Thyroid gland (tissue), 4 donors: ENCODE measurements at places on chromosomes 13 and 19.

- DNase-seq, result no peak
Measured at GRCh38 chr19:10271543-10272086, 695 bp downstream of the ICAM1 start.

DNA sequence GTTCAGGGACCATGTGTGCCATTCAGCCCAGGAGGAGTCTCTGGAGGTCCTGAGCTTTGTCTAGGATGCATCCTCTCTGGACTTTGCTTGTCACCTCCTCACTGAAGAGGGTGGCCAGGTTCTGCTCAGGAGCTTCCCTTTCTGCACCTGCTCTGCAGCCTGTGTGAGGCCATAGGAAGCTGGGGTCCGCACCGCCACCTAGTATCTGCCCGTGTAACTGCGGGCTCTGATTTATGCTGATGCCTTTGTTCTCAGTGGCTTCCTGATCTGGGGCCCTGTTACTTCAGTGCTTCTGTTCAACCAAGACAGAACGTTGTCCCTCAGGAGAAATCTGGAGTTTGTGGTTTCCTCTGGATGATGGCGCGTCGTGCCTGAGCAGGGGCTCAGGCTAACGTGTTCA, 15.5 kb downstream of the ZNF610 start:
- peak; percentile 4 for DNase-seq

DNA sequence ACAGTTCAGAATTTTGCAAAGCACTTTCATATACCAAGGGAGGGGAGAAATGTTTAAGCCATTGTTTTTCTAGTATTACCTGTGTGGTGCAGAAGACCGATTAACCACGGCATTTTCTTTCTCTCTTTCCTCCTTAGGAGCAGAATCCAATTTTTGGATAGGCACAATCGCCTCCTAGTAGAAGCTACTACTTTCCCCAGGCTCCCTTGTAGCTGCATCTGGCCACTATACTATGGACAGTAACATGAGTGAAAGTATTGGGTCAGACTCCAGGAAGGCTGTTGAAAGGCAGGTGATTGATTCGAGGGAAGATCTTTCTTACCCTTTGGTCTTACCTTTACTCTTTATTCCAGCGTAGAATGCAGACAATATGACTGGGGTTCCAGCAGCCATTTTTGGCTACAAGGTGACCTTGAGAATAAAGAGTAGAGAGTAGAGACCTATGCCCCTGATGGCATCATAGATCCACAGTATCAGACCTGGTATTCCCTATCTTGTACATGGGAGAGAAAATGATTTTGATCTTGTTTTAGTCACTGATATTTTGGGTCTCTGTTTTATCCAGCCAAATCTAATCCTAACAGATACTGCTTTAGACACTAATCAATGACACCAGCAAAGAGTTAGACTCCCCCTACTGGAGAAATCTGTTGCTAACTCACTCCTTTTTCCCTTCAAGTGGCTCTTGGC, 77.0 kb downstream of the LRRC63 start:
- no peak for DNase-seq

DNA sequence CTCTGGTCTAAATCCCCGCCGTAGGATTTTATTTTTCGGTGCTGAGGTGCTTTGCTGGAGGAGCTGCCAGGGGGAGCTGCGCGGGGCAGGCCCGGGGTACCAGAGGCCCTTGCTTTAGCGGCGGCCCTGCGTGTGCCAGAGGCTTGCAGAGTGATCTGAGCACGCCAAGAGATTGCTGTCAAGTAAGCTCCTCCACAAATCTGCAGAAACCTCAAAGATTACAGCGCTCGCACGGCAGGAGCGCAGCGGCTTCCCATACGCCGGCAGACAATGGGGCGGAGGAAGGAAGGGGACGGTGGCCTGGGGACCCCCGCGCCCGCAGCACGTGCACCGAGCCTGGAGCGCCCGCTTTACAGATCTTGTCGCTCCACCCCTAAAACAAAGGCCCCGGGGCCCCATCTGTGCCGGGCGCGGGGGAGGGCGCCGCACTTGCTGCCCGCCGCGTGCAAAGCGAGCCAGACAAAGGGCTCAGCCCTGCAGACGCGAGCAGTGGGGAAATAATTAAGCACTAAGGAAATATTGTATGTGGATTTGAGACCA, 9.1 kb upstream of the C19orf12 start:
- no peak for DNase-seq

GRCh38 chr13:91482427-91482826, 84.0 kb downstream of the GPC5 start:
- no peak for DNase-seq

DNA sequence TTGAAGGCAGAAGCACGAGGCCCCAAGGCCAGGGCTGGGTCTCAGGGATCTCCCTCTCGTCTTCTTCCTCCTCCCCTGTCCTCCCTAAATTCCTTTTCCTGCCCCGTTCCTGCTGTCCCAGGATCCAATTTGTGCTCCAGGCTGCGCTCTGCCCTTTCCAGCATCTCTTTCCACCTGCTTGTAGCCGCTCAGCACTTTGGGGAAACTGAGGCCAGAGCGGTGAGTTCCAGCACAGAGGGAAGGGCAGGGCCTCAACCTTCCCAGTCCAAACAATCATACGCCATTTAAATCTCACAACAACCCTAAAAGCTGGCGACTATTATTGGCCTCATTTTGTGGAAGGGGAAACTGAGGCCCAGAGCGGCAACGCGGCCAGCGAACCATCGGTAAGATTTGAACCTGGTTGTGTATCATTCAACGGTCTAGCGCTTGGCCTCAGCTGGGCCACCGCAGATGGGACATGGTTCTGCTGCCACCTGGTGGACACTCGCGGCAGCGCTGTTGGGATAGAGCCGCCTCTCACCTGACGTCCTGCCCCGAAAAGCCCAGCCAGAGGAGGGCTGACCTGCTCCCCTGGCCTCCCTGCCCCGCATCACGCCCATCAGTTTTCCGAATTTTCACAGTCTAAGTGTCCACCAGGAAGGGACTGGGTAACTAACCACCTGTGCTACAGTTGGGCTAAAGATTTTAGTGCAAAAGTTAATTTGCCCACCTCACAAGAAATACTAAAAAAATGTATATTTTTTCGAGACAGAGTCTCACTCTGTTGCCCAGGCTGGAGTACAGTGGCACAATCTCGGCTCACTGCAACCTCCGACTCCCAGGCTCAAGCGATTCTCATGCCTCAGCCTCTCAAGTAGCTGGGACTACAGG, 4.2 kb upstream of the RPL18A start:
- peak; percentile 85 for DNase-seq

- no peak for DNase-seq
Measured at GRCh38 chr13:97933776-97934175, 19.7 kb upstream of the IPO5 start.

DNA sequence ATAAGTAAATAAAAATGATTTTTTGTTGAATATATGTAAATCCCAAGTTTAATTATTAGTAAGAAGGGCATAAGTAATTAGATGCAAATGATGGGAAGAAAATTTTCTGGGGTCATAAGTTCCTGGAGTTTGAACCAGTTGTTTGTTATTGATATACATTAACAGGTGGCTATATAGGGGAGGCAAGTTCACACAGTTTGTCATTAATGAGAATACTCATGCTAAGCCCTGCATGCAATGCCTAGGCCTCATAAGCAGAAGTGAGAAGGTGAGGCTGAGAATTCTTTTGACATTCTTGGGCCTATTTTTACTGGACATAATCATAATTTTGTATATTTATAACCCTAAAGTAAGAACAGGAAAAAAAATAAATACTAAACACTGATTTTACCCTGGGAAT, 1210.7 kb upstream of the PCDH9 start:
- no peak for DNase-seq

DNA sequence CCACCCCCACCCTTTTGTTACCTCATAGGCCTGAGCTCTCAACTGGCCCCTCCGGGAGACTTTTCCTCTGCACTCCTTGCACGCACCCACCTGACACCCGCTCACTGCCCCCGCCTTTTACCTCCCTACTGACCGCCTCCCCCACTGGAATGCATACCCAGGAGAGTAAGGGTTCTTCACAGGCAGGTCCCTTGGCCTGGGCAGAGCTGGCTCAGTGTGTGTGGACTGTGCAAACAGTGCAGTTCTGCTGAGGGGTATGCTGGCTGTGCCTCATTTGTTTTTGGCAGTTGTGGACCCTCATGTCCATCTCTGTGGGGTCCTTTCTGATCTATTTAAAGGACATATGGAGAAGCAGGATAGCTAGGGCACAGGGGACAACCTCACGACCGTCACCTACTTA, 5.0 kb downstream of the ZSCAN18 start:
- no peak for DNase-seq

DNA sequence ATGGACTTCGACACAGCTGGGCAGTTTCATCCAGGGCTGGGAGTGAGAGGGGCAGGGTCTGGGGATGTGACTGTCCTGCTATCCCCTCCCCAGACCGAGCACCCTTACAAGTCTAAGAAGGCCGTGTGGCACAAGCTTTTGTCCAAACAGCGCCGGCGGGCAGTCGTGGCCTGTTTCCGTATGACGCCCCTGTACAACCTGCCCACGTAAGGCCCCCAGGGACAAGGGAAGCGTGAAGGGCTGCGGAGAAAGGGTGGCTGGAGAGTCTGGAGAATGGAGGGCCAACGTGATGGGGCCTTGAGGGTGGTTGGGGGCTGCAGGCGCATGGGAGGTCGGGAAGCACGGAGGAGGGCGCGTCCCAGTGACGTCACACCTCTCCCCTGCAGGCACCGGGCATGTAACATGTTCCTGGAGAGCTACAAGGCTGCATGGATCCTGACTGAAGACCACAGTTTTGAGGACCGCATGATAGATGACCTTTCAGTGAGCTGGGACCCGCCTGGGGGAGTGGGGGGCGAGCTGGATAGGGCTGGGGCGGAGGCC, 89.5 kb downstream of the MAP4K1 start:
- no peak for DNase-seq

GRCh38 chr13:30396434-30397075, 25.7 kb upstream of the UBE2L5 start:
- no peak for DNase-seq

DNA sequence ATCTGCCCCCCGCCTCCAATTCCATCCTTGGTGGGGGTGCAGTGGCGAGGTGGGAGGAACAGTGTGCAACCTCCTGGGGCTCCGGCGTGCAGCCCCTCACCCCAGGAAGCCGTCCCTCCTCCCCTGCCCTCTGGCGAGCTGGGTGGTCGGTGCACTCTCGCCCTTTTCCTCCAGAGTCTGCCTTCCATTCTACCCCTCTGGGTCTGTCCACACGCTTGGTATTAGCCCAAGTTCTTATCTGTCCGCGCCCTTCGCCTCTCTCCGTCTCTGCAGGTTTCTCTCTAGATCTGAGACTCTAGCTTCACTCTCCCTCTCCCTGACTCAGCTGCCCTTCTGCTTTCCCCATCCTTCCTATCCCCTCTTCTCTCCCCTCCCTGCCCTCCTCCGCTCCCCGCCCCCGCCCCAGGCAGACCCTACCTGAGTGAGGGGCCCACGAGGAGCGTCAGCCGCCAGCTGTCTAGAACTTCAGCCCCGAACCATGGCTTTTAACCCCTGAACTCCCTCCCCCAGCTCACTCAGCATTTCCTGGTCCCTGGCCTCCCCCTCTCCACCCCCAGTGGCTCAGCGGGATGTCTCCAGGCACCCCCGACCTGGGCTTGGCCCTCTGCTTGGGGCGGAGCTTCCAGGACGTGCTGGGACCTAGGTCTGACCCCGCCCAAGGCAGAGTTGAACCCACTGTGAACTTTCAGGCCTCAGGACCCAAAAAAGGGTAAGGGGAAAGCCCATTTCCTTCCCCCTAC, 499 bp upstream of the KLK13 start:
- no peak for DNase-seq

DNA sequence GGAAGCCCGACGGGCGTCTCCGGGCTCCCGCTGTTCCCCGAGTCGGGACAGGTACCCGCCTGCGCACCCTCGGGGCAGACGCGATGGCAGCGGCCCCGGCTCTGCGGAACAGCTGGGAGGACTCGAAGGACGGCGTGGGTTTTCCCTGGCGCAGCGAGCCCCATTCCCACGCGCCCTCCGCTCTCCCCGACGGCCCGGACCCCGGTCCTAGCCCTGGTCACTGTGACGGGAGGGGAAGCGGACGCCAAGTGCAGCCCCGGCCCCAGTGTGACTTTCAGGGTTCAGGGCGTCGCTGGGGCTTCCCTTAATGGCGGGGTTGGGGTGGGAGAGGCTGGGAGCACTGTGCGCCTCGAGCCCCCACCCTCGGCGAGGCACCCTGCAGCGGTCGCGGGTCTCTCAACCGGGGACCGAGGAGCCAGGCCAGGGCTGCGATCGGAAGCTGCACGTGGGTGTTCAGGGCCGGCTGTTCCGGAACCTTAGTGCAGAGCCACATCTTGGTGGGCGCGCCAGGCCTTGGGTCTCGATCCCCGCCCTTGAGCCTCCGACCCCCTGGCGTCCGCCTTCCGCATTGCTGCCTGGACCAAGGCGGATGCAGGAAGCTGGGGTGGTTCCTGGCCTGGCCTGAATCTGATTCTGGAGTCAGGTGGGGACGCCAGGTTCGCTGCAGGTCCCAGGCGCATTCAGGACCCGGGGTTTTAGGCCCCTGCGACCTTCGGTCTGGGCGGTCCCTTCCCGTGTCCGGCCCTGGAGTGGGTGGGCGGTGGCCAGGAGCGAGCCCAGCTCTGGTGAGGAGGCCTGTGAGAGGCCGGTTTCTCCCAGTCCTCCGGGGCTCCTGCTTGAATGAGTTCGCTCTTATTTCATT, 3.5 kb downstream of the LGALS7B start:
- no peak for DNase-seq

- no peak for DNase-seq
Measured at GRCh38 chr19:58315580-58315979, 10.4 kb downstream of the ERVK3-1 start.

DNA sequence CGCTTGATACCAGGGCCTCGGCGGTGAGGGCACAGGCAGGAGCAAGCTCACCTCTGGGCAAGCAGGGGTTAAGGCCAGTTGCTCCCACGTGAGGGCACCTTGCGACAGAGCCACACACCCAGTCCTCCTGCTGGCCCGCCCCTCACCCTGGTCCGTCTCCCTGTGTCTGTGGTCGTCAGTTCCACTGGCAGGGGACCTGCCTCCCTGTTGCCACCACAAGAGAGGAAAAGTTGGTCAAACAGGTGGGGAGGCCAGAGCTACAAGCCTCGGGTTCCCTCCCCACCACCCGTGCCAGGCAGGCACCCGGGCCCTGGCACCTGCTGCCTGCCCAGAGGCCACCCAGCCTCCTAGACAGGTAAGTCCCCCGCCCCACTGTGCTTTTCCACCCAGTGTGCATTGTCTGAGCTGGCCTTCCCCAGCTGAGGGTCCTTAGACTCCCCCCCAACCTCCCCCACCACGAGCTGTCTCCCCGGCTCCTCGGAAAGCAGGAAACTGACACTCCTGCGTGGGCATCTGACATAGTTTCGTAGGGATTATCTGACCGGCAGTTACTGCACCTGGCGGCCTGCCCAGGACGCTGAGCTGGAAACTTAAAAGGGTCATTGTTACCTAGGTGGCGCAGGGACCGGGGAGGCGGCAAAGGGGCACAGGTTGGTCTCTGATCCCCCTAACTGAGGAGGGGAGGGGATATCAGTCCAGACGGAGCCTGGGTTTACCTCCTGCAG, at the start of gene TJP3:
TSS of gene TJP3 (plus strand) at position 178 of the 725 bp plus-strand sequence. CDS start 20,049 bp downstream, outside the sequence.
- peak; percentile 84 for DNase-seq

- no peak for DNase-seq
Measured at GRCh38 chr13:54175466-54175865, 1146.9 kb downstream of the OLFM4 start.
